ENCODE measurements at places on chromosomes 7 and 10.

DNA sequence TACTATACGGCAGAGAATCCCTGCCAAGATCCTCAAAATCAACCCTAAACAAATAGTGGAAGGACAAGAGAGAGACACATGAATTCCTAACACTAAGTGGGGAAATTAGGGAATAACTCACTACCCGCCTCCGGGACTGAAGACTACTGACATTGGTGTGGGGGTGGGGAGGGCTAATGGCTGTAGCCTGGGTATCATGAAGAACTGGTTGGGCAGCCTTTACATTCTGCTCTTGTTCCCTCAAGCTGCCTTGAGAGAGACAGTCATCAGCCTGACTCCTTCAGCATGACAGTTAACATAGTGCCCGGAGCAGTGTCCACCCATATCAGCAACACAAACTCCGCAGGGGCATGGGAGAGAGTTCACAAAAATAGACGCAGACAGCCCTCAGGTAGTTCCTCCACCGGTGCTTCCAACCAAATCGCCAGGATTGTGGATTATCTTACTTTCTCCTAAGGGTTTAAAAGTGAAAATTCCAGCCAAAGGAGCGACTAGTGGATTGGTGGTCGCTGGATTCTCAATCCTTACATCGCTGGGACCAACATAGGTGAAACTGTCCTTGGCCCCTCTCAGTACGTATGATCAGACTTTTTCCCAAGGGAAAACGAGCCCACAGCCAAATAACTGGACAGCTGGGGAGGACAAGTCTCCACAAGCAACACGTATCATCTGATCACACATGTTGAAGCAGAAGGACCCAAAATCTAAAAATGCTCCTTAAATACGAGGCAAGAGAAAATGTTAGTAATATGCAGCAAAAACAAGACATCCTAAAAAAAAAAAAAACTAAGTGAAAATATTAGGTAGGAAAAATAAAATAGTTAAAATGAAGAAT is 22.6 kb downstream of the TMEM254 start:
- no peak for DNase-seq

GRCh38 chr7:17871815-17872533 is 68.3 kb downstream of the SNX13 start:
- DNase-seq = no peak

- DNase-seq = no peak
Observed at GRCh38 chr10:32308027-32308603, 38.8 kb downstream of the EPC1 start.

DNA sequence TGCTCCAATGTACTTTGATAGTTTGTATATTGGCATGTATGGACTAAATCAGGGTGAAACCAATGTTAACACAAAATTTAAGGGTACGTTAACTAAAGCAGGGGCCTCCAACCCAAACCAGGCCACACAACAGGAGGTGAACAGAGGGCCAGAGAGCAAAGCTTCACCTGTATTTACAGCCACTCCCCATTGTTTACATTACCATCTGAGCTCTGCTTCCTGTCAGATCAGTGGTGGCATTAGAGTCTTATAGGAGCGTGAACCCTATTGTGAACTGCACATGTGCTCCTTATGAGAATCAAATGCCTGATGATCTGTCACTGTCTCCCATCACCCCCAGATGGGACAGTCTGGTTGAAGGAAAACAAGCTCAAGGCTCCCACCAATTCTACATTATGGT is 62.0 kb upstream of the SCIN start:
- DNase-seq = no peak

GRCh38 chr10:86311906-86312305 is 54.7 kb downstream of the GRID1 start:
- DNase-seq = no peak

GRCh38 chr10:68618234-68618633 is 58.1 kb downstream of the TET1 start:
- no peak for DNase-seq

DNA sequence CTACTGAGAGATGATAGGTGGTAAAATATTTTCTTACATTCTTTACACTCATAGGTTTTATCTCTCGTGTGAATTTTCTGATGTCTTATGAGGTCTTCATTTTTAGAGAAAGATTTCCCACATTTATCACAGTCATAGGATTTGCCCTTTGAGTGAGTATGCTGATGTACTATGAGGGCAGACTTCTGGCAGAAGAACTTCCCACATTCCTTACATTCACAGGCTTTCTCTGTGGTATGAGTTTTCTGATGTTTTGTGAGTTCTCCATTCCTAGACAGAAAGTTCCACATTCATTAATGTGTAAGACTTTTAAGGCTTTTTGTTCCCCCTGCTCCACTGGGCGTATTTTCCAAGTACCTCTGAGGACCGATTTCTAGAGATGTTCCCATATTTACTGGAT is 23.5 kb downstream of the ZNF25 start:
- DNase-seq = no peak

DNA sequence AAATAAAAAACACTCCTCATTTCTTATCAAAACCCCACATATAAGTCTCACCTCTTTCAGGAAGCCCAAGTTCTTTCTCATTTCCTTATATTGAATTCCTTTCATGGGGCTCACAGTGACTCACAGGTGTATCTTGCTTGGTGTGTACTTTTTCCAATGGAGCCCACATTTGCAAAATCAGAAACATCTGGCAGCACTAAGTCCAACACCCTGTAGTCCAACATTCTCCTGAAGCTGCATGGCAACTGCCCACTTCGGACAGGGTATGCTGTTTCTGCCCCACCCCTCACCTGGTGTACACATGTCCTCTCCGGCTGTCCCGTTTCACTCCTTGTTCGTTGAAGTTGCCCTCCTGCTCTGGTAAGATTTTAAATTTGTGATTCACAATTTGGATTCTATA is 544.1 kb downstream of the SORCS3 start:
- DNase-seq = no peak

- DNase-seq = no peak
Observed at GRCh38 chr10:75334720-75335119, 66.8 kb downstream of the ZNF503 start.

- no peak for DNase-seq
Observed at GRCh38 chr10:62578916-62579315, 204.7 kb downstream of the ZNF365 start.

- DNase-seq = no peak
Observed at GRCh38 chr7:157480371-157481050, 143.7 kb downstream of the DNAJB6 start.

DNA sequence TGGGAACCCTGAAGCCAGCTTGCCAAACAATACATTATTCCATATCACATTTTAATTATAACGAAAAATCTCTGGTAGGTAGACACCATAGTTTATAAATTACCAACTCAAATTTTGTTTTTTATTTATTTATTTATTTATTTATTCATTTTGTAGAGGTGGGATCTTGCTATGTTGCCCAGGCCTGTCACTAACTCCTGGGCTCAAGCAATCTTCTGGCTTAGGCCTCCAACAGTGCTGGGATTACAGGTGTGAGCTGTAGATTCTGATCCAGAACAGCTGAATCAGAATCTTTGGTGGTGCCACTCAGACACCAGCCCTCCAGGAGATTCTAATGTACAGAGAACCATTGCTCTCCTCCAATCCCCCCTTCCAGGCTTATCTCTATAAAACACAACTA is 1.7 kb downstream of the PON2 start:
- no peak for DNase-seq

DNA sequence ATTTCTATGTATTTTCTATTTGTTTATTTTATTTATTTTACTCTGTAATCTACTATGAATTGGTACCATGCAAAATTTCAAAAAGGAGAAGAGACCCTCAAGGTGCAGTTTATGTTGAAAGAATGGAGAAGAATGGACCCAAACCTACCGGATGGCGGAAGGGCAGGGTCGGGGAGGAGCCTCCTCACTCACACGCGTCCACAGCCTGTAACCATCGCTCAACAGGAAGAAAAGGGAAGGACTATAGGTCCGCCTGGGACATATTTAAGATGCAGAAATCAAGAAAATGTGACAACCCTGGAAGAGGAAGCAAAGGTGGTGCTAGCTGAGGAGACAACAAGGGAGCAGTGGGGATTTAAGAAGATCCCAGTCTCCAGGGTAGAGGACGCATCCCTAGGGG is 158.4 kb downstream of the COBL start:
- no peak for DNase-seq

DNA sequence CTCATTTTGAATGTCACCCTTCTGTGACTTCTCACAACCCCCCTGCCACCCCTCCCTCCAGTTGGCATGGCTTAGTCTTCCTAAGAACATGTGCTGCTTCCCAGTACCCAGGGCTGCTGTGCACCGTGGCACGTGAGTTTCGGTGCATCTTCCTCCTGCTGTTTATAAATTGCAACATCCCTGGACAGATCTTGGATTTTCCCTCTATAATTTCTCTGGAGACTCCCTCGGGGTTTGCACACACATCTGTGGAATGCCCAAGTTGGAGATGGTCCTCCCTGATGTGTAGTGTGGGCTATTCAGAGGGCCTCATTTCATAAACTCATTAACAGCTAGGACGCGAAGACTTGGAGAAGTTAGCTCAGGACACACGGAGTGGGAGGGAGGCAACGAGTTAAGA is 52.9 kb downstream of the IKZF1 start:
- DNase-seq = no peak

DNA sequence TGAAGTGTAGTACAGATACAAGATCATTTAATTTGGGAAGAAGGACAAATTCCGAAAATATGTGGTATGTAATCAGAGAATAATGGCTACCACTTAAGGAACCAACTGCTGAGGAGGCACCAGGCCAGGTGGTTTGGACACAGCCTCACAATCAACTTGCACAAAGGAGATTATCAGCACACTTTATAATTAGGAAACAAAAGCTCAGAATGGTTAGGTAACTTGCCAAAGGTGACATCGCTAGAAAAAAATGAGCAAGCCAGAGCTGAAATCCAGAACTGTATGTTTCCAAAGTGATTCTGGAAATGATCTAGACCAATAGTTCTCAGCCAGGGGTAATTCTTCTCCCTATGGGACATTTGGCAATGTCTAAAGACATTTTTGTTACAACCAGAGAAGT is 36.6 kb downstream of the ERCC6 start:
- no peak for DNase-seq
